Activated CD4-positive, alpha-beta T cell treated with anti-CD3 and anti-CD28 coated beads for 1 hour (primary cell): ENCODE measurements at places on chromosomes 2 and 18.

GRCh38 chr2:44716131-44716530, 225.4 kb upstream of the SIX3 start:
- no peak for DNase-seq

GRCh38 chr2:240187989-240188590, 47.6 kb upstream of the OTOS start:
- no peak for DNase-seq

- no peak for DNase-seq
Measured at GRCh38 chr2:237466211-237466610, 20.8 kb upstream of the MLPH start.

- peak; percentile 42 for DNase-seq
Measured at GRCh38 chr2:236536727-236537398, 32.8 kb upstream of the ACKR3 start.

DNA sequence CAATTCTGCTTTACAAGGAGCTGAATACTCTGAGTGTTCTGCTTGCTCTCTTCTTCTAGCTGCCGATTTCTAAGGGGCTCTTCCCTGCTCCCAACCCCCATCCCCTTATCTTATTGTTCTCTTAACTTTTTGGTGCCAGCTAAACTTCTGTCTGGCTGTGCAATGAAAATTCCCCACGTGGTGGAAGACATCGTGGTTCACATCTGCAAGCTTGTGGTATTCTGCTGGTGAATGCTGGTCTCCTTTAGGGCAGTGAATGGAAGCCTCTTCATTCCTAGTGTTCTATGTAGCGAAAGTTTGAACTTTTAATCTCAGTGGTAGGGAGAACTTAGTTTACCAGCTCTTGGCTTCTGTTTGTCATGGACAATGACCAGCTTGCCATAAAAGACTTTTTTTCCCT, 406.0 kb upstream of the ZEB2 start:
- no peak for DNase-seq

DNA sequence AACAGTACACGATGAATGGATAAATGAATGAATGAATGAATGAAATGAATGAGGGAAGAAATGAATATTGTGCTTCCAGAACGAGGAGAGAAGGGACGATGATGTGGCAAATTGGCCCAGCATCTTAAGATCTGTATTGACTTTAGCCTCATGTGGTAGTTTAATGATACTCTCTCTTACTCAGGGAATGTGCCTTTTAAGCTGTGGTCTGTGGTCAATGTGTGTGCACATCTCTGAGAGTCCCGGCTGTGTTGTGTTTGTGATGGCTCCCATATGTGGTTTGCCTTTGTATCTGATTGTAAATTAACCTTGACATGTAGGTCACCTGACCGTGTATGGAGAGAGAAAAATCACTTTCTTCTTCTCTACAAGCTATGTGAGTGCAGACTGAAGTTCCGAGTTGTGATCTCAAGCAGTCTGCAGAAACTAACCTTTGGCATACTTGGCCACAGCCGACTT, 91.2 kb downstream of the NEDD4L start:
- no peak for DNase-seq

GRCh38 chr2:70932631-70933230, 3.0 kb upstream of the ATP6V1B1 start:
- no peak for DNase-seq

GRCh38 chr2:71121479-71121878, 8.6 kb downstream of the MCEE start:
- no peak for DNase-seq

GRCh38 chr2:226564667-226565066, 235.0 kb downstream of the IRS1 start:
- DNase-seq: no peak

GRCh38 chr2:120396013-120396860, 50.3 kb downstream of the INHBB start:
- no peak for DNase-seq

DNA sequence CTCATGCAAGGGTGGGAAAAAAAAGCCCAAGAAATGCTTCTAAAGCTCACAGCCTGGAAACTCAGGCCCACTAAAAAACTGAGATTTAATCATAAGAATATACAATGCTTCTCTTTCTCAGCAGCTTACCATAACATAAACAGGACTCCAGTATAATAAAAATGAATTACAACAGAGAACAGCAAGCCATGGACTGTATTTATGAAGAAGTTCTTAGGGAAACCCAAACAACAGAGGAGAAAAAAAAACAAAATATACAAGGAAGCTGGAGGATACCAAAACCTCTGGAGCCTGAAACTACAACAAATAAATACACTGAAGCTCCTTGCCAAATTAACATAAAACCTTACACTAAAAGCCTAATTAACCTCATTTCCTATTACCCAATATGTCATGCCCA, 187.8 kb downstream of the RDH14 start:
- no peak for DNase-seq

GRCh38 chr2:224310943-224311625, 90.8 kb downstream of the FAM124B start:
- no peak for DNase-seq

DNA sequence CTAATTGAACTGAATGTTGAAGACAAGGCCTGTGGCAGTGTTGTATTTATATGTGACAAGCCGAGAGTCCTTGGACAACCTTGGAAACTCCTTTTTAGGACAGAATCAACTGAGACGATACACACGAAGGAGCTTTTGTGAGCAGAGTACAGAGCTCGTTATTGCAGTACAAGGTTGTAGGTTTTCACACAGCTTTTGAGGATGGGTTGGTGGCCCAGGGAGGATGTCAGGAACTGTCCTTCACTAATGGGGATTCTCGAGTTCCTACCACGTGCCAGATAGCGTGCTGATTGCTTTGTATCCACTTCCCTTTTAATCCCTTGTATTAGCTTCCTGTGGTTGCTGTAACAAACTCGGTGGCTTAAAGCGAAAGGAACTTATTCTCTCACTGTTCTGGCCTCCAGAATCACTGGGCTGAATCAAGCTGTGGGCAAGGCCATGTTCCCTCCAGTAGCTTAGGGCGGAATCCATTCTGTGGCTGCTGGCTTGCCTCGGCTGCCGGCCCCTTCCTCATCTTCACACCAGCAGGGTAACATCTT, 20.2 kb downstream of the INPP4A start:
- no peak for DNase-seq

GRCh38 chr2:45851576-45852304, 200.3 kb downstream of the PRKCE start:
- DNase-seq: no peak

DNA sequence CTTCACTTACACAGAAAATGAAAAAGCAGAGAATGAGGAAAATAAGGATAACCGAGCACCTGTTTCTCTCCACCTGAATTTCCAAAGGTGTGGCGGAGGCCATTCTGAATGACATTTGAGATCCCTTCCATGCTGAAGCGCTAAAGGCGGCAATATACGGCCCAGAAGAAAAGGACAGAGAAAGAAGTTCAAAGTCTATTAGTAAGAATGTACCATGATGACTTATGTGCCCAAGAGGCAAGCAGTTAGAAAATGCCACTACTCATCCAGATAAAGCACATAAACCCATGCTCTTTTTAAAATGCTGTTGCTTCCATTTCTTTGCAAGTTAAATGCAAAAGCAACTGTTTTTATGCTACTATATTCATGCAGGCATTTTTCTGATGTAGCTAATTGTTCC, 37.2 kb downstream of the FEZ2 start:
- DNase-seq: no peak

DNA sequence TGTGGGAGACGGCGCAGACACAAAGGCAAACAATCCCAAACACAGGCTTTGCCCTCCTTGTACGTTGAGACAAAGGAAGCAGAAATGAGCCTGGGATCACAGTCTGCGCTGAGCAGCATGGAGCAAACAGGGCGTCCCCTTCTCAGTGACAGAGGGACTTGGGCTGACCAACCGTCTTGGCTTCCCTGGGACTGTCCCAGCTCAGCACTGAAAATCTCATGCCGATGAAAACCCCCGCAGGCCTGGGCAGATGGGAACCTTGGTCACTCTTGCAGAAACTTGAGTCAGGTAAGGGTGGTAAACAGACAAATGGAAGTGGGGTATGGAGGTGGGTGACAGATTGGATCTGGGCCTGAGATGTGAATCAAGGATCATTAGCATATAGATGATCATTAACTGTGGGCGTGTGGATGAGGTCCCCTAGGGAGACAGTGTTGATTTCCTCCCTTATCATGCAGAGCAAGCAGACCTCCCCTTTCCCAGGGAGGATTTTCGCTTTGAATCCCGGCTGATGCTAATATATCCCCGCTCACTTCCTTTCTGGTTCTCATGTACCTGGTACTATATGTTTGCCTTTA, 19.1 kb upstream of the SH3BP4 start:
- DNase-seq: no peak

GRCh38 chr2:54545702-54546450, 89.7 kb downstream of the SPTBN1 start:
- no peak for DNase-seq

DNA sequence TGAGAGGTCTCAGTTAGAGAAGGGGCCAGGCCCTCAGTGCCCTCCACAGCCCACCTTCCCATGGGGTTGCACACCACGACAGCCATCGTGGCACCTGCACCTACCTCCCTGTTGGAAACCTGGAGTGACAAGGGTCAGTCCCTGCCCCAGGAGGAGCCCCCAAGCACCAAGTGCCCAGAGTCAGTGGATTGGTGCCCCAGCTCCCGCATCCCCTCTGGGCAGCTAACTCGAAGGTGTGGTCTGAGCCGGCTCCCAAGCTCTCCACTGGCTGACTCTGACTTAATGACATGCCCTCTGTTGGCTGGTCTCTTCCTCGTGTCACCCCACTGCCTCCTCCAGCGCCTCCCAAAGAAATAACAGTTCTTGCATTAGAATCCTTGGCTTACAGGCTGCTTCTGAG, 116.4 kb downstream of the NDUFA10 start:
- no peak for DNase-seq

DNA sequence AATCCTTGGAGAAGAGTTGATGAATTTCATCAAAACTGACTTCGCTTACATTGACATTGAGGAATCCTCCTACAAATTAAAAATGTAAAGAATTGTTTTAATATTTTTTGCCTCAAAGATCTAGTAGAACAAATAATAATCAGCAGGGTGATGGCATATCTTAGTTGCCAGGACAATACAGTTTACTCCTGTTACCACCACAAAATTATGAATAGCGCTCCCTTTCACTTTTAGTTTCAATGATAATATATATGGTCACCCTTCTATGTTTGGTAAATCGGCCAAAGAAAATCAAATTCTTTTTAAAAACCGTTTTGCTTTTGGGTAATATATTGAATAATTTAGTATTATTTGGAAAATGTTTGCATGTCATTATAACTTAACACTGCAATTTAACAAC, 39.0 kb downstream of the B4GALT6 start:
- no peak for DNase-seq

DNA sequence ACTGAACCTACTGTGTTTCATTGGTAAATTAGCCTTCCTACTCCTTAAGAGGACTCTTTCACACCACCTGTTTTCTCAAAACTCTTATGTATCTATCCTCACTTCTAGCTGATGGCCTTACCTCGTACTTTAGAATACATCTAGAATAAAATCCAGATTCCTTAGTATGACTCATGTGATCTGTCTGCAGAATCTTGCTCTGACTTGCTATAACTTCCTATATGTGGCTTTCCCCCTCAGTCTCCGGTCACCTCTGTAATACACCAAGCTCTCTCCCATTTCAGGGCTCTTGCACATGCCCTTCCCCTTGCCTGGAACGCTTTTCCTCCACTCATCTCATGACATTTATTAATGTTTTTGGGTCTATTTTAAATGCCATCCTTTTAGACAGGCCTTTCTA, 95.6 kb upstream of the LHCGR start:
- DNase-seq: no peak

DNA sequence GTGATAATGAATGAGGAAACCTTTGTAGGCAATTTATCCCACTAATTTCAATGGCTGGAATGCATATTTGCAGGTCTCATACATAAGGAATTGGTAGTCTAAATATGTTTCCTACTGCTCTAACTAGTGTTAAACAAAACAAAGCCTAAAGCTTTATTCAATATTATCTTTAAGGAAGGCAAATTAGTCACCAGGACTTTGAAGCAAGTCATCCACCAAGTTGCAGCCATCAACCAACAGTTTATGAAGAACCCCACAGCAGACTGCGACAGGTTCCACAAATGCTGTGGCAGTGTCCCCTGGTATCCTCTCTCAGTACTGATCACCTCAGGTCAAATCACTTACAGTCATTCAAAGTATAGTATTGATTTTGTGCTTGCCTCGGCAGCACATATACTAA, 181.5 kb upstream of the ZFP36L2 start:
- no peak for DNase-seq

- DNase-seq: no peak
Measured at GRCh38 chr2:37674946-37675345, 3.5 kb upstream of the CDC42EP3 start.
